ENCODE measurements at places on chromosomes 12 and 14.

DNA sequence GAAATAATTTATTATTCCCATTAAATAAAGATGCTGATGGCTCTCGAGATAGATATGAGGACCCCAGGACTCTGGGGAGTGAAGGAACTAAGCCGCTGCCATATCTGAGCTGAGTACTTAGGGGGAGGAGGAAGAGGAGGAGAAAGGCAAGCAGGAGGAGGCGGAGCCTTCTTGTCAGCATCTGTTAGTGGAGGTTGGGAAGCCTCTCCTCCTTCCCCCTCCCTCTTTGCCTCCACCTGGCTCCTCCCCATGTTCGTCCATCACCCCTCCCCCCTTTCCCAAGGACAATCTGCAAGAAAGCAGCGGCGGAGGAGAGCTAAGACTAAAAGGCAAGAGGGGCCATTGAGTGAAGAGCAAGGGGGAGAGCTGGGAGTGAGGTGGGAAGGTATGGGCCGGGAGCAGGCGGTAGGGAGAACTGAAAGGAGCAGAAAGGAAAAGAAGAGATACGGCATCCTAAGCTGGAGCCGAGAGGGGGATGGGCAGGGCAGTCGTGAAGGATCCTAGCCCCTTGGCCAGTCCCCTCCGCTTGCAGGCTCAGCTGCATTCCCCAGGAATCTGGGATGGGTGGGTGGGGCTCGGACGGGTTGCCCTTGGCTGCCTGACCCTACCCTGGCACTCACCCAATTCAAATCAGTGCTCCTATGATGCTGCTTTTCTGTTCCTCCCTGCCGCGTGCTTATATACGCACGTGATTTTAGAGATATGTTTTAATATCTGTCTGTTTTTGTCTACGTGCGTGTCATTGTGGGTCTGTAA is at the start of gene PFKM:
Gene PFKM (plus strand): TSS at position 287 of the 756 bp plus-strand sequence. CDS start 3,411 bp downstream, outside the sequence.
- peak; percentile 58 for DNase-seq

DNA sequence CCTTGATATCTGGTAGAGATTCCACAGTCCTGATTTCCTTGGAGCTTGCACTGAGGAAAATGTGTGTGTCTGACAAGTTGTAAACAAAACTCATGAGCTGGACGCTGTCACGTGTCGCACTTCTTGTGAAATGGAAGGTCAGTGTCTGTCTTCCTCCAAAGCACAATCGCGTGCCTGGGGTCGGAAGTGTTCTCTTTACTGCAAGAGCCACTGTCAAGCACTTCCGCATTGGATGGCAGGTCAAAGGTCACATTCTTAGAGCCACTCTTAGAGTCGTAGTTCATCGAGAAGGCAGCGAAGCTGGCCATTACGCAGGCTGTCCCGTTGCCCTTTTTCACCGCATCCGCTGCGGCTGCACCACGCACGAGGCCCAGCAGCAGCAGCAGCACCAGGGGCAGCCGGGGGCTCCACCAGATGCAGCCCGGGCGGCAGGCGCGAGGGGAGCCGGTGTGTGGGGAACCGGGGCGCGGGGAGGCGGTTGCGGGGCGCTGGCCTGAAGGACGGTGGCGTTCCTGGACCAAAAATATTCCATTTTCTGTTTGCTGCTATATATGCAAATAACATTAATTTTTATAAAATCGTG is 45.0 kb downstream of the LRTM2 start:
- no peak for DNase-seq

GRCh38 chr12:473863-474577 is 14.3 kb downstream of the B4GALNT3 start:
- DNase-seq = no peak

- DNase-seq = no peak
These were observed 381.4 kb downstream of the TMEM117 start for GRCh38 chr12:44217146-44217883.

GRCh38 chr12:41709012-41709411 is 435.7 kb downstream of the GXYLT1 start:
- DNase-seq = no peak

GRCh38 chr14:69135133-69135532 is 17.8 kb downstream of the DCAF5 start:
- DNase-seq = no peak

DNA sequence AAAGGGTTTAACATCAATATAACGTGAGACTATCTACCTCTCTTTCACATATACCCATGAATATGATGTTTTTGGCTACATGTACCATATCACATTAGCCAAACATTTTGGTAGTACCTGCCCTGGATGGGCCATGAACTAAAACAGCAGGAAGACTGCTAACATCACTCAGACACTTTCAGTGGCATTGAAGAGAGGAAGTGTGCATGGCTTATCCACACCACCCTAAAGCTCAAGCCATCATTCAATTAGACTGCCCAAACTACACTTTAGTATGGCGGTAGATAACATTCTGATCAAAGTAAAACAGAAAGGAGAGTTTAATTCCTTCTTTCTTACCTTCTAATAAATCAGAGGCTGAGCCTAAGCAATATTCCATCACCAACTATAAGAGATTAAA is 103.0 kb downstream of the PEBP1 start:
- no peak for DNase-seq

DNA sequence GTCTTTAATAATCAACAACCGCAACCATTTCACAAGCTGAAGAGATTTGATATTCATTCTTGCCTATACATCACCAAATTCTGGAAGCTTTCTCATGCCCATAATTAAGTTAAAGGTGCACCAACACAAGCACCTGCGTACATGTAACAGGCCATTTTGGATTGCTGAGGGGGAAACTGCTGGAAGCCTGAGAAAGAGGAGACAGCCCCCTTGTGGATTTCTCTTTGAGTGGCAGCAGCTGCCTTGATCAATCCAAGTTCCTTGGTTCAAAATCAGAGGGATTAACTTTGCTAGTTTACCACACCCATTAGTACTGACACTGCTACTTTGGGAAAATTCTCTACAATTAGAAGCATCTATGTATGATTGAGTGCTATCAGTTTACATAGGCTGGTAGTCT is 321.1 kb downstream of the NOVA1 start:
- no peak for DNase-seq

- no peak for DNase-seq
These were observed 62.5 kb upstream of the NCOR2 start for GRCh38 chr12:124629789-124630480.

DNA sequence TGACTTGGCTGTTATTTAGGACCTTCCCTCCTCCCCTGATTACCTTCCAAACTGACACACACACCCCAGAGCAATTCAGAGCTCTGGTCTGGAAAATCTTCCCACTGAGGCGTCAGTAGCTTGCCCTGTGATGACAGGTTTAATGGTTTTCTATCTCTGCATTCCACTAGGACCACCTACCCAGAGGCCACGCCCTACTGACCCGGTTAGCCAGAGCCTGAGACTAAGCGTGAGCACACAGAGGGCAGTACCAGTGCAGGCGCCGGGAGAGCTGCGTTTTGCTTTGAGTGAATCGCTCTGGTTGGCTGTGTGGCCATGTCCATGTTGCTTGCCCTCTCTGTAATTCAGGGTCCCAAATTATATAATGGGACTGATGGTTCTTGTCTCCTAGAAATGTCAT is 36.2 kb upstream of the ATP2A2 start:
- DNase-seq = no peak

GRCh38 chr12:50232771-50233209 is 50.5 kb downstream of the LIMA1 start:
- no peak for DNase-seq

GRCh38 chr12:50685641-50686040 is 78.3 kb upstream of the ATF1 start:
- no peak for DNase-seq

DNA sequence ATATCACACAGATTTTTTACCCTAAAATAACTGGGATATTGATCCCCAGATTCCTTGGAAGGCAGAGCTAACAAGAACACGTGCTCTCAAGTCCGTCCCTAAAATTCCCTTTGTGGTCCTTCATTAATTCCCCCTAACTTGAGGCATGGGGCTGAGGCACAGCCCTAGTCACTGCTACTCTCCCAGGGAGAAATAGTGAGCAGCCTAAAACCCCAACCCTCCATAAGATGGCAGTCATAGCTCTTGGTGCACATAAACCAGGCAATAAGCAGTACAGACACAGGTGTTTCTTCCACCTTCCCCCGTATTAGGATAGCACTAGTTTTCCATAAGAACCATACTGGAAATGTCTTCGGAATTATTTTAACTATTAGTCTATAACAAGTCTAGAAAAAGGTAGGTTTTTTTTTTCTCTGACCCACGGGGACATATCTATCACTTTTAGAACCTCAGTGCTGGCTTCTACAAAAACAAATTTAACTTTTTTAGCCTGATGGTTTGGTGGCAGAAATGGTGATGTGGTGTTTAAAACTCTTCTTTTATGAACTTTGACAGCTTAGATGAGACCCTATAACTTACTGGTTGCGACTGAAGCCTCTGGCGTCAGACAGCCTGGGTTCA is 3.1 kb upstream of the ARHGEF40 start:
- DNase-seq = no peak

- DNase-seq = no peak
These were observed 327.5 kb upstream of the DIO2 start for GRCh38 chr14:80538633-80539375.

DNA sequence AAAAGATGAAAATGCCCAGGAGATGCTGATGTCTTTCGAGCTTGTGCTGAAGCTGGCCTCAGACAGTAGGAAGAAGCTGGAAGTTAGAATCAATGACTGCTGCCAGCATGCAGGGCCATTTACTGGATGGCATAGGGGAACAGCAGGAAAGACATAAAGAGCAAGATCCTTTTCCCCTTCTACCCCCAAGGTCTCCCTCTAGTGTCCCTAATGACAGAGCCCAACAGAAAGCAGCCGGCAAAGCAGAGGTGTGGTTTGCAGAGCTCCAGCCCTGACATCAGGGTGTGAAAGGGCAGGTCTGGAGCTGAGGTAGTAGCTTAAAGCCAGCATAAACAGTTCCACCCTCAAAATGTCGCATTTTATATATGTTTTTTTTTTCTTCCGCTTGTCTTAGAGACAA is 1560.7 kb upstream of the TMEM132C start:
- DNase-seq = no peak

GRCh38 chr12:44380861-44381260 is 495.3 kb downstream of the NELL2 start:
- no peak for DNase-seq

DNA sequence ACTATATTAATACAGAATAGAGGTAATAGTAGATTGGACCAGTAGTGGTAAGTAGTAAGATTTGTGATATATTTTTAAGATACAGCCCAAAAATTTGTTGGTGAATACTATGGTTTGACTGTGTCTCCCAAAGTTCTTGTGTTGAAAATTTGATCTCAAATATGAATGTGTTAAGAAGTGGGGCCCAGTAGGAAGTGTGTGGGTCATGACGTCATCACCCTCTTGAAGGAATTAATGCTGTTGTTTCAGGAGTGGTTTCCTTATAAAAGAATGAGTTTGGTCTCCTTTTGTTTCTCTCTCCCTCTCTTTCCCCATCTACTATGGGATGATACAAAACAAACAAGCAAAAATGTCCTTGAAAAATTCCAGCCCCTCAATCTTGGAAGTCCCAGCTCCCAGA is 16.3 kb downstream of the LUM start:
- DNase-seq = no peak

DNA sequence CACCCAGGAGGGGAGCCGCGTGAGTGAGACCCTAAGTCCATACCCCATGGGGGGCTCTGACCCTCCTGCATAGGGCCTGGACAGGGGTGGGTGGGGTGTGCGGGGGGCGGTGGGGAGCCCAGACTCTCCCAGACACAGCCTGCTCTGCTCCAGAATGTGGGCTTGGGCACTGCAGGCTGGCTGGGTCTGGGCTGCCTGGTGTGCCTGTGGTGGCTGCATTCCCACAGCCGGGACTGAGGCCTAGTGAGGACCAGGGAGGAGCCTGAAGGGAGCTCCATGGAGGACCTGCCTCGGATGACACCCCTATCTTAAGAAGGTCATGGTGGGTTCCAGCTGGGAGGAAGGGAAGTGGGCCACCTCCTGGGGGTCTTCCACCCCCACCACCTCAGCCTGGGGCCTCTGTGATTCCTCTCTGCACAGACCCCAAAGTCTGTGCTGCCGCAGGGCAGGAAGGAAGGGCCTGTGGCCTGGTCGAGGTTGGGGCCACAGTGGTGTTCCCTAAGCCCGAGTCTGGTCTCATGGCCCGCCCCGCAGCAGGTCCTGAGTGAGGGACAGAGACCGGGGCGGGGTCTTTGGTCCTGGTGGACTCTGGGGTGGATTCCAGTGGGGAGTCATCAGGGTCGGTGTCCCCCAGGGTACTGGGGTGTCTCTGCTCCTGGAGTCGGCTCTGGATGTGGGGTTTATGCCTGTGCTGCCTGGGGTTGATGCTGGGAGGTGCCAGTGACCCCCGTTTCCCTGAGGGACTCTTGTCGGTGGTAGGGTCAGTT is 392.3 kb downstream of the TMEM121 start:
- DNase-seq = no peak
